ENCODE measurements at places on chromosomes 6 and 20.
A peak's percentile ranks its signal among the peaks of the same experiment; 100 is the strongest.

DNA sequence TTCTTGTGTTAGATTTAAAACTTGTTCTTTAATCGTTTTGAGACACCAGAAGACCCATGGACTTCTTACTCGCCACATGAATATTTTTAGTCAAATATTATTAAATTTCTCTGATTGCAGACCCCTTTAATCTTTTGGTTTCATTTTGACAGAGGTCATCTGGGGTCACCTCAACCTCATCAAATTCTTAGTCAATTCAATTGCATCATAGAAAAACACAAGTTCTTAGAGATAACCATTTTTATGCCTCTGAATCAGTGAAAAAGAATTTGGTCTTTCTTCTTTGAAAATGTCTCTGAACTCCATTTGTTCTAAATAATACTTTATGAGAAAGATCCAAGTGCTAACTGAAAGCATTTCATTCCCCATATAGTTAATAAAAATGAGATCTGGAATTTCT lies 55.2 kb upstream of the CBLN4 start:
- no peak for DNase-seq
- no peaks in the 10 kb centered on the region for H3K36me3 ChIP-seq
- H3K27ac ChIP-seq, result no peak overlapping the region
- H3K27me3 ChIP-seq, result no peaks in the 10 kb centered on the region
- H3K4me1 ChIP-seq, result no peaks in the 10 kb centered on the region

DNA sequence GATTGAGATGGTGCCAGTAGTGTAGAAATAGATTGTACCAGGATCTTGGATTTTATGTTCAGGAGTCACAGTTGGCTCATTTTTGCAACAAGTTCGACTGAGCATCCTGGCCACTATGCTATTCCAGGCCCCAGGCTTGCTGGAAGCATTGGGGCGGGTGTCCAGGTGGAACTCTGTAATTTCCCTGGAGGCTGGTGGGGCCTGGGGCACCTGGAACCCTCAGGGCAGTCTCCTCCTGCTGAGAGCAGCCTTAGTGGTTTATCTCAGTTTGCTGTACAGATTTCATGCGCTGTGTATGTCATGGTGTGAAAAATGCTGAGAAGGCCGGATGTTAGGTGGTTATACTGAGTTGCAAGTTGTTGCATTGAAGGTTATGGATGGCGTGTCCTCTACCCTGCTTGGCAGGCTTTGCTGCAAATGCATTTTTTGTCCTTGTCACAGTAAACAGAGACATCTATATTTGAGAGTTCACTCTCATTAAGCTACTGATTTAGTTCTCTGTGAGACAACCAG lies 135.1 kb upstream of the MYLIP start:
- no peaks in the 10 kb centered on the region for H3K36me3 ChIP-seq
- H3K4me1 ChIP-seq, result peaks cover 31% of the 10 kb centered on the region
- no peak for DNase-seq
- H3K4me3 ChIP-seq, result no peak overlapping the region
- no peak overlapping the region for H3K27ac ChIP-seq
- H3K27me3 ChIP-seq, result no peaks in the 10 kb centered on the region

GRCh38 chr6:29734046-29735018 lies 11.1 kb downstream of the HLA-F start:
- no peaks in the 10 kb centered on the region for H3K36me3 ChIP-seq
- no peak overlapping the region for H3K4me3 ChIP-seq
- DNase-seq, result no peak
- no peaks in the 10 kb centered on the region for H3K4me1 ChIP-seq
- H3K27me3 ChIP-seq, result peaks cover 6% of the 10 kb centered on the region

GRCh38 chr20:18734525-18735189 lies 78.9 kb upstream of the SCP2D1 start:
- no peaks in the 10 kb centered on the region for H3K4me1 ChIP-seq
- no peaks in the 10 kb centered on the region for H3K36me3 ChIP-seq
- DNase-seq, result no peak
- no peaks in the 10 kb centered on the region for H3K27me3 ChIP-seq
- no peak overlapping the region for H3K4me3 ChIP-seq

DNA sequence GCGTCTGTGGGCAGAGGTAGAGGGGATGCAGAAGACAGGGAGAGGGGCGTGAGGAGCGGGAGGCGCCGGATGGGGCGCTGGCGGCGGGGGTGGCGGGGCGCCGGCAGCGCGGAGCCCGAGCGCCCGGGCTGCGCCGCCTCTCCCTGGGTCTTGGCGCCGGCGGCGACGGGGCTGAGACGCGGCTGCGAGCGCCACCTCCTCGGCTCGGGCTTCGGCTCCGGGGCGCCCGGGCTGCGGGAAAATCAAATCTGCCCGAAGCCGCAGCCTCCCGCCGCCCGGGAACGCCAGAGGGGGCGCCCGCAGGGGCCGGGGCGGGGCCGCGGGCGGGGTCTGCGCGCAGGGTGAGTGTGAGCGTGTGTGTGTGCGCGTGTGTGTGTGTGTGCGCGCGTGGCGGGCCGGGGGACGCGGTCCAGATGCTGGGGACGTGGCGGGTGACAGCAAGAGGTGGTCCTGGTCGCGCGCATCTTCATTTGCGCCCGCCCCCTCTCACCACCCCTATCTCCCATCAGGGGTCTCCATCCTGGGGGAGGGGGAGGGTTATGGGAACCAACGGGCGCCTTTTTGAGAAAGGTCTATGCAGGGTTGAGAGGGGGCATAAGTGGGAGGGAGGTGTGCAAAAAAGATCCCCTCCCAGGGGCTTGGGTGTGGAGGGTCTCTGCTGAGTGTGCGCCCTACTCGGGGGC lies 646 bp upstream of the CPNE5 start:
- no peaks in the 10 kb centered on the region for H3K36me3 ChIP-seq
- peak; percentile 65 for DNase-seq
- peak overlapping the region; percentile 41 for H3K4me3 ChIP-seq

- H3K4me1 ChIP-seq, result no peaks in the 10 kb centered on the region
- H3K27ac ChIP-seq, result no peak overlapping the region
- no peak for DNase-seq
- no peaks in the 10 kb centered on the region for H3K27me3 ChIP-seq
Measured at GRCh38 chr6:3707024-3707423, 44.5 kb downstream of the PXDC1 start.

- H3K27ac ChIP-seq, result no peak overlapping the region
- DNase-seq, result no peak
- peaks cover 18% of the 10 kb centered on the region for H3K4me1 ChIP-seq
- H3K4me3 ChIP-seq, result no peak overlapping the region
Measured at GRCh38 chr6:168640768-168641167, 199.8 kb downstream of the SMOC2 start.

GRCh38 chr6:9365378-9365777 lies 930.0 kb upstream of the SLC35B3 start:
- H3K36me3 ChIP-seq, result no peaks in the 10 kb centered on the region
- H3K4me3 ChIP-seq, result no peak overlapping the region
- DNase-seq, result no peak
- no peaks in the 10 kb centered on the region for H3K4me1 ChIP-seq

GRCh38 chr6:24149836-24150235 lies 23.8 kb downstream of the NRSN1 start:
- peak; percentile 4 for DNase-seq
- no peaks in the 10 kb centered on the region for H3K27me3 ChIP-seq
- H3K27ac ChIP-seq, result no peak overlapping the region
- no peaks in the 10 kb centered on the region for H3K36me3 ChIP-seq
- H3K4me1 ChIP-seq, result peaks cover 20% of the 10 kb centered on the region
- H3K4me3 ChIP-seq, result no peak overlapping the region

DNA sequence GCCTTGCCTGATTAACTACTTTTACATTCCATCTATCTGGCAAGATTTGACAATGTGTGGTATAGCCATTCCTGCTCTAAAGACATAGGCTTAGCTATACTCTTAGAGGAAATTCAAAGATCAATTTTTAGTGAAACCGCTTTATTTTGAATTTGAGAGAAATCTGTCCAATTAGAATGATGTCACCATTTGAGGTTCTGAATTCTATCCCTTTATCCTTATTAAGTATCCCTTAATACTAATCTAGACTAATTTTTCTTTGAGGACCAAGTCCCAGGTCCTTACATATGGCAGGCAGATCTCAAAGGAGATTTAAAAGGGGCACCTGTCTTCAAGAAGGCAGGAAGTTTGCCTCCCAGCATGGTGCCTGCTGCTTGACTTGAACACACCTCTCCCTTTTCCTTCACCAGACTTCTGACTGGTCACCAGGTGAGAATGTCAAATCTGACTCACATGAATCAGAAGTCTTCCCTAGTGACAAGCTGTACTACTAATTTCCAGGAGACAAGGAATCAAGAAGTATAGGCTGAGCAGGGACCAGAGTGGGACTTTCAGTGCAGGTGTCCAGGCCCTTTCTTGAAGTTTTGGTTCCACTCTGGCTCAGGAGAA lies 15.0 kb upstream of the MRAP2 start:
- H3K27ac ChIP-seq, result no peak overlapping the region
- H3K27me3 ChIP-seq, result no peaks in the 10 kb centered on the region
- H3K36me3 ChIP-seq, result no peaks in the 10 kb centered on the region
- no peak for DNase-seq
- H3K4me3 ChIP-seq, result no peak overlapping the region

DNA sequence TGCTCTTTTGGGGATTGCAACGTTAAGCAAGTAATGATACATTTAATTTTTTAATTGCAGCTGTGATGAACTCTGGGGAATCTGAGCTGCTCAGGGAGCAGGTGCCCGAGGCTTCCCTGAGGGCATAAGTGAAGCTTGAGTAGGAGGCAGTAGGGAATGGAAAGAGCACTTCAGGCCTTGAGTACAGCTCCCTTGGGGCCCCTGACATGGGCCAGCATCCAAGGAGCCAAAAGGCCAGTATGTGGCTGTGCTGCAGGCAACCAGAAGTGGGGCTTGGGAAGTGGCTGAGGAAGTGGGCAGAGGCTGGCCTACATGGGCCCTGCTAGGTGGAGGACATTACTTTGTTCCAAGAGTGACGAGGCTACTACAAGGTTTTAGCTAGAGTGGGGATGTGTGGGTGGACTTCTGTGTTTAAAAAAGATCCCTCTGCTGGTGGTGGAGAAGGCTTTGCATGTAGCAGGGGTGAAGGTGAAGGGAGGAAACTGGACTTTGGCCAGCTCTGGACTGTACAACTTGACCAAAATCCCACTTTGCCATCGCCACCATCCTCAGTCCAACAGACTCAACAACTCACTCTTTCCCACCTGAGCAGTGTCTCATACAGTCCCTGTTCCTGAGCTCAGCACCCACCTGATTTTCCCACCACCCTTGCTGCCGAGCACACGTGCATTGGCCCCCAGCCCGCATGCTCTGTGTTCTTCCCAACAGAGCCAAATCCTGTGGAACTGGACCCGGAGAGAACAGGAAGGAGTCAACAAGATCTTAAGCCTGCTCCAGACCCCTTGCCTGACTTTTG lies 10.9 kb upstream of the ZNF831 start:
- no peaks in the 10 kb centered on the region for H3K36me3 ChIP-seq
- peaks cover 4% of the 10 kb centered on the region for H3K4me1 ChIP-seq
- H3K4me3 ChIP-seq, result no peak overlapping the region
- no peaks in the 10 kb centered on the region for H3K27me3 ChIP-seq
- no peak overlapping the region for H3K27ac ChIP-seq

- H3K27me3 ChIP-seq, result no peaks in the 10 kb centered on the region
- no peaks in the 10 kb centered on the region for H3K36me3 ChIP-seq
- H3K27ac ChIP-seq, result peak overlapping the region; percentile 96
- DNase-seq, result no peak
- H3K4me1 ChIP-seq, result peaks cover 14% of the 10 kb centered on the region
Measured at GRCh38 chr6:125918230-125918629, 38.3 kb upstream of the HINT3 start.

DNA sequence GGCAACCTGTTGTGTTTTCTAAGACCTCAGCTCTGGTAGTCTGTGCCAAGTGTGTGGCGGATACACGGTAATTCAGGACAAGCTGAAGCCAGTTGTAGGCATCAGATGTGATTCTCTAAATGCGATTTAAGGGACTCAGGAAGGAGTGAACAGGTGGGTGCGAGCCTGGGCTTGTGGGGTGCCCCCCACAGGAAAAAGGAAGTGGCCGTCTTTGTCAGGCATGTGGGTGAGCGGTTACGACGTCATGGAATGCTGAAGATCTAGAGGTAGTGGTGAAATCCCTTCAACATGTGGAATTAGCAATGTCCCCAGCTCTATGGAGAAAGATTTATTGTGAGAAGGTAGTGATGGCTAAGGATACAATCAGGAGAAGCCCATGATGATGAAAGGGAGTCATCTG lies 95.1 kb upstream of the EXOC2 start:
- no peak overlapping the region for H3K4me3 ChIP-seq
- no peak overlapping the region for H3K27ac ChIP-seq
- H3K27me3 ChIP-seq, result peaks cover under 1% of the 10 kb centered on the region
- no peak for DNase-seq
